Sciatic nerve (tissue), 2 donors: ENCODE measurements at places on chromosomes 2 and 18. TPM values are rescaled to one million over a fixed set of nuclear protein-coding genes. Genes with fewer than 3 reads are reported as not detected.

The INHA gene
- total RNA-seq = 0.53 TPM

GRCh38 chr2:119109866-119110265, 48.7 kb downstream of the C1QL2 start:
- DNase-seq = no peak

DNA sequence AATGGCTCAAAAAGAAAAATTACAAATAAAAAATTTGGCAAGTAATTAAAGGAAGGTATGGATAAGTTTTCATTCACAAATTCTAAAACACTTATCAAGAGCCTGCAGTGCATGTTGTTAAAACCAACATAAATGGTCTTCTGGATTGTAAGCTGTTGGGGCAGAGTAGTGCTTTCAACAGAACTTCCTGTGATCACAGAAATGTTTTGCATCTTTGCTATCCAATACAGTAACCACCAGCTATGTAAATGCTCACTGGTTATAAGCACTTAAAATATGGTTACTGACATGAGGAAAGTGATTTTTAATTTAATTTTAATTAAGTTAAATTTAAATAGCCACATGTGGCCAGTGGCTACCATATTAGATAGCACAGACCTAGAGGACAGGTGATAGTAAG, 133.1 kb downstream of the NBAS start:
- DNase-seq = no peak

DNA sequence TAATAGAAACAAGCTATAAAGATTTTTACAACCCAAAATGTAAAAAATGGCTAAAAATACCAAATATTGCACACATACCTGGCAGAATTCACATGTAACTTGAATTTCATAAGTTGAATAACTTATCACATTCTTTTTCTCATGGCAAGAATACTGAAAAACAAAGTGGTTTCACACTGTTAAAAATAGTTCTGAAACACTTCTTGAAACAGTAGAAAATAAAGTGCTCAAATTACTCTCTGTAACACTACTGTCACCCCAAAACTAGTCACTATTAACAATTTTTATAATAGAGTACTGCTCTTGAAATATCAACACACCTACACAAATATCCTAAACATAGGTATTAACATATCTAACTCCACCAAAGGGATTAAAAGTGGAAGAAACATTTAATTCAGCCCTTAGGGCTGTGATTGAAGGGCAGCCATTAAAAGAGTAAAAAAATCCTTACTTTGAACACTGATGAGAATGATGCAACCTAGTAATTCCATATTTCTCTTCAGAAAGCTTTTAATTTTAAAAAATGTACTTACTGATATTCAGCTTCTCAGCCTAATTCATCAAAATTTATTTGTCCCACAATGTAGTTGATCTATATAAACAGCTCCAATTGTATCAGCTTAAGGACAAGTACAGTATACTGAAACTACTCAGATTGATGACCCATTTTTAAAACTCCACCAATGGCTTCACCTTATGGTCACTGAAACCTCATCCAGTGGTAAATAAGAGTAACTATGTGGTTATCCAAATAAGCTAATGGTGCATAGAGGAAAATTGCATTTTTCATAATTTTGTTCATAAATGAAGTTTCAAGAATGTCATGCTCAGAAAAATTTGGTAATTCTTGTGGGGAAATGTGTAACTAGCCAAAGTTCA, 31.4 kb downstream of the ATF2 start:
- no peak for DNase-seq

GRCh38 chr18:79438089-79438897, 42.6 kb downstream of the NFATC1 start:
- no peak for DNase-seq

DNA sequence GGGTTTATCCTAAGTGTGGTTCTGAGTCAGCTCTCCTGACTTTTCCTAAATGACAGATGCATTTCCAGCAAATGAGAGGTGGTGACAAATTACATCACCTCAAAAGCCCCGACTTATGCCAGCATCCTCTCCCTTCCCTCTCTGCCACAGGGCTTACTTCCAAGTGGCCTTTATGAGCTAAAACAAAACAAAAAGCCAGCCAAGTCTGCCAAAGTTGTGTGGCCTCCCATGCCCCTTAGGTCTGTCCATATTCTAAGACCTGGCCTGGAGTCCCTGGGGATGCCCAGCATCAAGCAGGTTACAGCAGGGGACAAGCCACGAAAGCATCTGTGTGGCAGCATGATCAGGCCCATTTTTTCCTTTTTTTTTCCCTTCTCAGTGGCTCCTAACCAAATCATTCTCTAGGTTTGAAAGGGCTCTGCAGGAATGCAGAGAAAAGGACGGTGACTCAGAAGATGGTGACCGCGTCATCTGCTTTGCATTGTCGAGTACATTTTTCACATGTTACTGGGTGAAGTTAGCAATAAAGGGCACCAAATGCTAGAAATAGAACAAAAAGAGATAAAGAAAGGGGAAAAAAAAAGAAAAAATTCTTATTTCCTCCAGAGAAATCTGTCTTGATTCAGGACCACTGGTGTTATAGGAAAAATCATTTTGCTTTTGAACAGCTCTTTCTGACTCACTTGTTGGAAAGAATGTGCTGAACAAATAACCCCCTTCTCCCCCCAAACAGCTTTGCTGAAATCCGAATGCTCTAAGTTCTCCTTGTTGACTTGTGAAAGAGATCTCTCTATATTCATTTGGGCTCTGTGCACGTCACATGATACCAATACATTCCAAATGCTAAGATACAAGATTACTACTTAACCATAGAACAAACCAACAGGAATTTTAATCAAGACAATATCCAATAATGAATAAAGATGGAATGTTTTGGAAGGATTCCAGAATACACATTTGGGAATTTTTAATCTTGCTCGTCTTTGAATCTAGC, 178.7 kb downstream of the EN1 start:
- DNase-seq = no peak
